ENCODE measurements at places on chromosomes 3 and 15. TPM values are rescaled to one million over a fixed set of nuclear protein-coding genes. Genes with fewer than 3 reads are reported as not detected.

Gene LMAN1L
- not detected for total RNA-seq

Gene WHAMM
- total RNA-seq: 6.5 TPM

Gene CKMT1A
- not detected for total RNA-seq

Gene OXTR
- 0.65 TPM for total RNA-seq

Gene EPHA3
- not detected for total RNA-seq

Gene POC1A
- total RNA-seq: 6.4 TPM

Gene CLRN1
- total RNA-seq: not detected

Gene EXOG
- total RNA-seq: 13.6 TPM

Gene USF3
- 13.0 TPM for total RNA-seq

Gene A4GNT
- total RNA-seq: not detected

Gene SCAMP5
- total RNA-seq: 10.8 TPM

Gene UPK1B
- not detected for total RNA-seq
